Stimulated activated CD8-positive, alpha-beta memory T cell treated with anti-CD3 and anti-CD28 coated beads, Interleukin-4, amount 100 ng/mL, for 24 hours (primary cell): ENCODE measurements at places on chromosomes 6 and 20.

- DNase-seq: no peak
Observed at GRCh38 chr20:32966881-32967781, 37.1 kb downstream of the SUN5 start.

DNA sequence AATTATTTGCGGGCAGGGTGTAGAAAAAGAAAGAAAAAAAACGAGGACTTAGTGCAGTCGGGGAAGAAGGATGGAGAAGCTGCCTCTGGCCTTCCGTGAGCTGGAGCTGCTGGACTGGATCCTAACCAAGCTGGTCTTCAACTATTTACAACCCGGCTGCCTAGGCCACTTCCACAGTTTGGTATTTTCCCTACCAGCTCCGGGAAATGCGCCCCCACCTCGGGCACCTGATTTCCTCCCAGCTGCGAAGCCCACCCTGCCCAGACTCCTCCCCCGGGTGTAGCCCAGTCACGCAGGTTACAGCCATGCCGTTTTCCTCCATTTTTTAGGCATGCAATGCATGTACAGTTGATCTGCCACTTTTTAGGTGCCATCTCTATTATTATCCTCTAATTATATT, 21.2 kb downstream of the THEMIS start:
- peak; percentile 38 for DNase-seq

- DNase-seq: no peak
Observed at GRCh38 chr6:15793288-15793687, 130.5 kb upstream of the DTNBP1 start.

GRCh38 chr6:113570161-113570560, 287.0 kb upstream of the MARCKS start:
- DNase-seq: no peak

DNA sequence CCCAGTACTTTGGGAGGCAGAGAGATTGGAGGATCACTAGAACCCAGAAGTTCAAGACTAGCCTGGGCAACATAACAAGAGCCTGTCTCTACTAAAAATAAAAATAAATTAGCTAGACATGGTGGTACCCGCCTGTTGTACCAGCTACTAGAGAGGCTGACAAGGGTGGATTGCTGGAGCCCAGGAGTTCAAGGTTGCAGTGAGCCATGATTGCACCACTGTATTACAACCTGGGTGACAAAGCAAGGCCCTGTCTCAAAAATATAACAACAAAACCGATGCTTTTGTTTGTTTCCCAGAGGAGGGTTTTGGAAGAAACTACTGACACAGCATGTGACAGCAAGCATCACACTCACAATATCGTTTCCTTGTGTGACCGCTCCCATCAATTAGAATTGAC, 119.6 kb downstream of the TSHZ2 start:
- no peak for DNase-seq

DNA sequence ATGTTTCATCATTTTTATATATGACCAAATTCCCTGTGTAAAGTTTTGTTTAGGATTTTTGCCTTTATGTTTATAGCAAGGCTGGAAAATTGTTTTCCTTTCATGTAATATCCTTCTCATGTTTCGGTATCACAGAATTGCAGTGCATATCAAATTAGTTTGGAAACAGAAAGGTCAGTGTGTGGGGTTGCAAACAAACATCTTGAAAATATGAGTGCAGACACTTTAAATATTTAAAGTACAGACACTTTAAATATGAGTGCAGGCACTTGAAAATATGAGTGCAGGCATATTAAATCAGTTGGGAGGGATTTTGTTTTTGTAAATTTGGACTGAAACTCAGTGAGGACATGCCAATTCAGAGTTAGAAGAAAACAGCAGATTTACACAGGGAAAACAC, 6.5 kb downstream of the SLPI start:
- no peak for DNase-seq
